Common myeloid progenitor, CD34-positive (primary cell): ENCODE measurements at places on chromosomes 5 and 9.

- H3K36me3 ChIP-seq = no peaks in the 10 kb centered on the region
- H3K4me3 ChIP-seq = no peak overlapping the region
- H3K4me1 ChIP-seq = no peaks in the 10 kb centered on the region
- no peaks in the 10 kb centered on the region for H3K27me3 ChIP-seq
Observed at GRCh38 chr9:28232686-28233085, 659.4 kb upstream of the C9orf72 start.

DNA sequence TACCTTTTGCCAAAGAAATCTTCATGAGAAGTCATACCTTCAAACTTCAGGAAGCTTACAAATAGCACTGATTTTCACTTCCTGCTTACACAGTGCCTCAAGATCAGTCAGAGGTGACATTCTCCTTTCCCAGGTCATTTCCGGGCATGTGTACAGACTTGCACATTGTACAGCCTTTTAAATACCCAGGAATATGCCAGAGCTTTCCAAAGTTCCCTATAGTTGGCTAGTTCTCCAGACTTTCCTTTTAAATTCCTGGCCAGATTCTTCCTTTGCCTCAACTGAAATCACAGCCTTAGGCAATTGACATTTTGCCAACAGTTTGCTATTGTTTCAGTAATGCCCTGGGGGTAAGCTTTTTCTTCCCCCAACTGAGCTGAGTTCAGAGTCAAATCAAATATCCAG is 47.2 kb downstream of the RFX3 start:
- H3K36me3 ChIP-seq = peaks cover 11% of the 10 kb centered on the region
- H3K4me1 ChIP-seq = no peaks in the 10 kb centered on the region
- no peak overlapping the region for H3K27ac ChIP-seq
- H3K4me3 ChIP-seq = no peak overlapping the region
- DNase-seq = no peak
- H3K27me3 ChIP-seq = no peaks in the 10 kb centered on the region

- H3K4me3 ChIP-seq = peak overlapping the region; percentile 6
- H3K36me3 ChIP-seq = no peaks in the 10 kb centered on the region
- H3K27me3 ChIP-seq = no peaks in the 10 kb centered on the region
- H3K27ac ChIP-seq = no peak overlapping the region
- peaks cover 43% of the 10 kb centered on the region for H3K4me1 ChIP-seq
Observed at GRCh38 chr9:108783731-108784495, 71.9 kb downstream of the ACTL7B start.

DNA sequence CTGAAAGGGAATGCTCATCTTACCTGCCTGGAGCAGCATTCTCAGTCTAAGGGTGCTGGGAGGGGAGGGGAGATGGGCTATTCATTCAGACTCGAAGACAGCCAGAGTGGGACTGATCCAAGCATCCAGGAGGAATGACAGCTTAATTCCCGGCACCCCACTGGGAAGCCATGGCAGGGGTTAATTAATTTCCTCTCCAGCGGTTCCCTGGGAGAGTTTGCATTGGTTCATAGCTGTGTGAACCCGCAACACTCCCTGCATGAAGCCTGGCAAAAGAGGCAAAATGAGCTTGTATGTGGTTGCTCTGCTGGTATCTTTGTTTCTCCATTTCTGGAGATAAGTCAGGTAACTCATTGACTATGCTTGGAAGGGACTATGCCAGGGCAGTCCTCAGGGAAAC is 401.0 kb upstream of the SLC24A2 start:
- no peaks in the 10 kb centered on the region for H3K4me1 ChIP-seq
- no peak overlapping the region for H3K4me3 ChIP-seq
- no peaks in the 10 kb centered on the region for H3K27me3 ChIP-seq
- no peak for DNase-seq
- H3K27ac ChIP-seq = no peak overlapping the region
- no peaks in the 10 kb centered on the region for H3K36me3 ChIP-seq

- no peaks in the 10 kb centered on the region for H3K36me3 ChIP-seq
- H3K27me3 ChIP-seq = no peaks in the 10 kb centered on the region
- no peak for DNase-seq
- H3K4me3 ChIP-seq = no peak overlapping the region
- no peaks in the 10 kb centered on the region for H3K4me1 ChIP-seq
Observed at GRCh38 chr9:96429732-96430131, 11.6 kb upstream of the ZNF367 start.
